ENCODE measurements at places on chromosomes 2 and 18.

GRCh38 chr2:11915650-11916049, 169.2 kb downstream of the LPIN1 start:
- DNase-seq: no peak

- no peak for DNase-seq
Observed at GRCh38 chr2:212843409-212844199, 305.0 kb upstream of the ERBB4 start.

DNA sequence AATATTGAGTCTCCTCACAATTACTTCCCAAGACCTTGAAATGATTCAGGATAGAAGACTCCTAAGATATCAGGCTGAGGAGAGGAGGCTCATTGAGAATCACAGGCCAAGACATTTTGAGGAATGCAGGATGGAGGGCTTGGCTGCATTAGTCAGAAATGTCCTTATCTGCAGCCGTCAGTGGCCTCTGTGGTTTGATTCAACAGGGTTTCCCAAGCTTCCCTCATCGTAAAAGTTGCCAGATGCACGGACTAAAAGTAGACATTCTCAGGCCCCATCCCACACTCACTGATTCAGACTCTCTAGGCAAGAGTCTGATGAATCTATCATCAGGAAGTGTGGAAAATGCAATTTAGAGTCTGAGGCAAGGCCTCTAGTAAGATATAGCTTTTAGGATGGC, 34.0 kb upstream of the TMEM178A start:
- no peak for DNase-seq

- DNase-seq: no peak
Observed at GRCh38 chr2:175786471-175787124, 215.5 kb downstream of the LNPK start.

Data from GM12892 (cell line).